Stimulated activated CD4-positive, alpha-beta T cell treated with anti-CD3 and anti-CD28 coated beads, Interleukin-15, amount 100 ng/mL, for 1 hour (primary cell): ENCODE measurements at places on chromosomes 2 and 18.

- DNase-seq: no peak
These were observed 258.8 kb downstream of the CYP26B1 start for GRCh38 chr2:71888751-71889445.

DNA sequence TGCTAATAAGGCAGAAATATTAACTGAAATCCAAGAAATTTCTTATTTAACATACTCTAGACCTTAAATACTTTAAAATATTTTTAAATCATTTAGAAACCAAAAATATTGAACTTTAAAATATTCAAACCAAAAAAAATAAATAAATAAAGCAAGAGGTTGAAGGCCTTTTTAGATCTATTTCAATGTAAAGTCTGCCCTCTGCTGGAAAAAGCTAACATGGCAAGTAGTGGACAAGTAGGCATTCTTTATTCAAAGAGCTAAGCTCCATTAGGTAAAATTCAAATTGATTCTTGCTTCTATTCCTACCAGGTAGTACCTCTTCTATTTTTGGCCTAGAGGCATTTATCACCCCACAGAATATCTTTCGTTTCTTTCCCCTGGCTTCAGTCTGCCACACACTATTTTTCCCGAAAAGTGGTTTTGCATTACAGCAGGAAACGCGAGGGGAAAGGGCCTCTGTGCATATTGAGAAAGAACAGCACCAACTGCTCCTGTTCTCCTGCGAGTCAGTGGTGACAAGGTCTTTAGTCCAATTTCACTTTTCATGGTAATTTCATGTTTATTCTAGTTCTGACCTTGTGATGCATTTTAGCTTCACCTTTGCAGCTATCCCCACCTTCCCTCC is 20.4 kb downstream of the IFIH1 start:
- DNase-seq: no peak

DNA sequence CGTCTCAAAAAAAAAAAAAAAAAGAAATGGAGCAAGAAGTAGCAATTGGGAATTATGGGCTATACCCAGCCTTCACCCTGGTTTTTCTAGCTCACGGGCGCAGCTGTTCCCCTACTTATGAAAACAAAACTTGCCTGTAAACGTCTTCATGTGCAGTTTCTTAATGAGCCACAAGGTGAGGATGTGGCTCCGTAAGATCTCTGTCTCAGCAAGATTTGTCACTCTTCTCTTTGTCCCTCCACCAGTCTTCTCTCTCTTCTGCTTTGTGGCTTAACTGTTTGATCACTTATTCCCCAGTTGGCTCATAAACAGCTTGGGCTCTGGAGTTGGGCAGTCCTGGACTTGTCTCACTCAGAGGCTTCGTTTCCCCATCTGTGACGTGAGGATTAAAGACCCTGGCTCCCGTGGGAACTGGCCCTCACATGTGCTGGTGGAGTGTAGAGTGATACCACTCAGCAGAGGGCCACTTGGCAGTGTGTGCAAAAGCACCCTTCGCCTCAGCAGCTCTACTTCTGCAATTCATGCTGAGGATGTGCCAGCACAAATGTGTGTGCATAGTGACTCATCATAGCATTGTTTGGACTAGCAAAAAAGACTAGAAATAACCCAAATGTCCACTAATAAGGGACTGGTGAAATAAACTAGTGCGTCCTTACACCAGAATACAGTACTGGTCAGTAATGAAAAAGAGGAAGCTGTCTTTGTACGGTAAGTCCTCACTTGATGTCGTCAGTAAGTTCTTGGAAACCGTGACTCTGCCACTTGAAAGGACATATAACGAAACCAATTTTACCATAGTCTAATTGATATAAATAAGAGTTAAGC is 8.7 kb downstream of the CEP68 start:
- DNase-seq: no peak

DNA sequence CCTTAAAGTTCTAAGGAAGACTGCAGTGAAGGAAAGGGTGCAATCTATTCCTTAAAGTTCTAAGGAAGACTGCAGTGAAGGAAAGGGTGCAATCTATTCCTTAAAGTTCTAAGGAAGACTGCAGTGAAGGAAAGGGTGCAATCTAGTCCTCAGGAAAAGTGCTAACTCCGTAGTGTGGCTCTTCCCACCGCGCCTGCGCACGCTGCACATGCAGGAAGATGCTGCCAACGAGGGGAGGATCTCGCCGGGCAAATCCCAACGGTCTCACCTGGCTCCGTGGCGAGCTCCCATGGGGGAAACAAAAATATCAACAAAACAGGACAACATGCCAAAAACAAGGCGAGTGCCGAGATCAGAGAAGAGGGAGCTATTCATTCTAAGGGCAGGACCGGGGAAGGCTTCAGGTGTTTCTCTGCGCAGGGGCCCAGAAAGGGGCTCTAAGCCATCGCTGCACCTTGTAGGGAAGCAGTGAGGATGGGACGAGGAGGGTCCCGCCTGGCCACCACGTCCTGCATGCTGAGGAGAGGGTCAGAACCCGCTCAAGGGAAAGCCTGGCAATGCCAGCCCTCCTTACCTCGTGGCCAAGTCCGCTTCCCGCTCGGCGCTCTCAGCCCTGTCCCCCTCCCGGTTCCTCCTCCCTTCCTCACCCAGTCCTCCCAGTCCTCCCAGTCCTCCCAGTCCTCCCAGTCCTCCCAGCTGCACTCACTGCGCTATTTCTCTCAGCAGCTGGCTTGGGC is 24.5 kb downstream of the TIMM21 start:
- no peak for DNase-seq

DNA sequence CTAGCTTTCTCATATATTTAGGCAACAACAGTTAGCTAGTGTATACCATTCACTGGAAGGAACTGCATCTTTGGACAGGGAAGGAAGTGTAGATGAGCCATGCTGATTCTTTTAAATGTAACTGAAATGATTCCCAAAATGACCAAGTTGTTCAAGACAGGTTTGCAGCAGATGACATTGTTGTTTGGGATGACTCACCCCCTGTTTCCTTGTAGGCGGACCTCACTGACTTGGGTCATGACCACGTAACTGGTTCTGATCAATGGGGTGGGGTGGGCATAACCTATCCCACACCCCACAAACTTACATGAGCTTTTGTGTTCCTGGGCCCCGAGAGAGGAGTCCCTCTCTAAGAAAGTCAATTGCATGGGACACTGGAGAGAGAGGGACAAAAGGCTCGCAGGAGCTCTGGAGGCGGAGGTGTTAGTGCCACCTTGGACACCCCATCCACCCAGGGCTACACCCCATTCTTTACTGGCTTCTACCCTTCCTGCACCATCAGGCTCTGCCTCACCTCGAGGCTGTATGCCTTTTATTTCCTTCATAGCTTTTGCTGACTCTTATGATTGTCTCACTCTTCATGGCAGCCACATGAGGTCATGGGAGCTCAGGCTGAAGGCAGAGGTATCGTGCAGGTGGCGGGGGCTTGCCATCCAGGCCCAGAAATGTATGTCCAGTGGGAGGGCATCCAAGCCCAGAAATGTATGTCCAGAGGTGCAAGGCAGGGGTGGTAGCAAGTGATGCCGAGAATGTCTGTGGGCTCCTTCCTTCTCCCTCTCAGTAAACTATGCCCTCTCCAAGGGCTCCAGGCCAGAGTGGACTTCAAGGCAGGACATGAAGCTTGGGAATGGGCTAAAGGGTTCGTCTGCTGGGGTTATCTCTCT is 108.0 kb downstream of the TWIST2 start:
- DNase-seq: no peak

DNA sequence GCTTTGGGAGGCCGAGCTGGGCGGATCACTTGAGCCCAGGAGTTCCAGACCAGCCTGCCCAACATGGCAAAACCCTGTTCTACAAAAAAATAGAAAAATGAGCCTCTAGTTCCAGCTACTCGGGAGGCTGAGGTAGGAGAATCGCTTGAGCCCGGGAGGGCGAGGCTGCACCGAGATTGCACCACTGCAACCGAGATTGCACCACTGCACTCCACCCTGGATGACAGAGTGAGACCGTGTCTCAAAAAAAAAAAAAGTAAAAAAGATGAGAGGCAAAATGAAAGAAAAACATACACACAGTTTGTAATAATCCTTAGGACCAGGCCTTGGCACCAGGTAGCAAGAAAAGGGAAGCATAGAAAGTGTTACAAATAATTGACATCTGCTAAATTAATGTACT is 22.0 kb downstream of the RBM43 start:
- DNase-seq: no peak

DNA sequence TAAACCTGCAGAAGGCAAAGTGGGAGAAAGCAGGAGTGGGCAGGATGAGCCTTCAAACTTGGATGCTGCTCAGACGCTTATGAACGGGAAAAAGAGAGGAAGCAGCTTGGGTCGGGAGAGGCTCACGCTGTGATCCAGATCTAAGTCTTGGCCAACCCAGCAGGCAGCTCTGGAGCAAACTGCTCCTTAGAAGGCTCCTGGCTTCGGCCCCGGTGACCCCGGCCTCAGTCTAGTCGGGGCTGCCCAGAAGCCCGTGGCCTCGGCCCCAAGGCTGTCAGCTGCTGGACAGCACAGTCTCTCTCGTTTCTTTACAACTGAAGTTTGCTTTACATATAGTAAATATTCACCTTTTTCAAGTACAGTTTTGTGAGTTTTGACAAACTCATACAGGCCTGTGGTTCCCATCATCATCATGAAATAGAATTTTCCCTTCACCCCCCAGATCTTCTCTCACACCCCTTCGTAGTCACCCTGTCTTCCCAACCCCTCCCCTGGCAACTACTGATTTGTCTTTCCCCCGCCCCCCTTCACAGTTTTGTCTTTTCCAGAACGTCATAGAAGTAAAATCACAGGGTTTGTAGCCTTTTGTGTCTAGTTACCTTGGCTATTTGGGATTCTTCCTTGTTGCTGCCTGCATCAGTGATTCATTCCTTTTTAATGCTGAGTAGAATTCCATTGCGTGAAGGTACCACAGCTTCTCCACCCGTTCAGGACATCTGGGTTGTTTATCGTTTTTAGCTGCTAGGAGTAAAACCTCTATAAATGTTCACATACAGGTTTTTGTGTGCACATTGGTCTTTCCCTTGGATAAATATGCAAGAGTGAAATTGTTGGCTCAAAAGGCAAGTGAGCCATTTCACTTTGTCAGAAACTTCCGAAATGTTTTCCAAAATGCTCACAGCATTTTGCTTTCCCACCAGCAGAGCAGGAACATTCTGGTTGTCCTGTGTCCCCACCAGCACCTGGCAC is 35.1 kb downstream of the MYO7B start:
- DNase-seq: no peak

GRCh38 chr2:218404351-218405085 is 4.8 kb downstream of the CTDSP1 start:
- DNase-seq: no peak

- DNase-seq: no peak
These were observed 39.2 kb upstream of the TTN start for GRCh38 chr2:178846458-178846802.

DNA sequence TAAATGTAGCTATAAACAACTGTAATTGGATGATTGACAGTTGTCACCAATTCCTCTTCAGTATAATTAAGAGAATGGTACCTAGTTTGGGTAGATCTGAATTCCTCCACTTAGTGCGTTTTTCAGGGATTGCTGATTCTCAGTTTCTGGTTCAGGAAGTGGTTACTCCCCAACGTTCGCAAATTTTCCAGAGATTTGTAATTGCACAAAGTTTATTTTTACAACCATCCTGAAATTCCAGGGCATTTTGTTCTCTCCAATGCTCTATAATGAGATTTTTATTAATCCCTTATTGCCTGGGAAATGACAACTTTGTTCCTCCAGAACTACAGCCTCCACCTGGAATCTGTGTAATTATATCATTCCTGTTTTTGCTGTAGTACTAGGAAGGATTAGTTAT is 710.6 kb upstream of the ZEB2 start:
- no peak for DNase-seq

DNA sequence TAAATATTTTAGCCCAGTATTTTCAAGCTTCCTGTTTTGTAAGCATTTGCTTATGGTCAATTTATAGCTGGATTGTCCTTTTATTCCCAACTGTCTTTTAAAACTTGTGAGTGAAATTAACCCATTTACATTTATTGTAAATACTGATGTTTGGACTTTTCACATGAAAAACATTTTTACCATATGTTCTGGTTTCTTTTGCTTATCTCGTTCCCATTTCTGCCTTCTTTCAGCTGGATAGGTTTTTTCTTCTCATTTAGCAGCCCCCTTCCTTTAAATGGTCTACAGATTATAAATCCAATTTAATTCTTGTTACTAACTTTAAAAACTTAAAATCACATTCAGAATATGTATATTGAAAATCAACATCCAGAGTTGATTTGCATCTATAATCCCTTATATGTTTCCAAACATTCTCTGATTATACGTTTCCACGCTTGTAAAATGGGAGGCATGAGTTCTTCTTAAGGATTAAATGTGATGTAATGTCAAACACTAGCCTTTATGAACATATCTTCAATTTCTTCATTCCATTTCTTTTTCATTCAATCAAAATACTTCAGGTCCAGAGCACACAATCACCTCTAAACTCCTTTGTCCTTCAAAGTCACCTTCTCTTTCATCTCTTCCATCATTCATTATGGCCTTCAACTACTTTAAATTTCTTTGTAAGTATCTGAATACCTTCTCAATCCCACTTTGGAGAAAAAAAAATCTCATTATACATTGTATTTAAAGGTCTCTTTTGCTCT is 1.1 kb upstream of the KDM3A start:
- DNase-seq: no peak

DNA sequence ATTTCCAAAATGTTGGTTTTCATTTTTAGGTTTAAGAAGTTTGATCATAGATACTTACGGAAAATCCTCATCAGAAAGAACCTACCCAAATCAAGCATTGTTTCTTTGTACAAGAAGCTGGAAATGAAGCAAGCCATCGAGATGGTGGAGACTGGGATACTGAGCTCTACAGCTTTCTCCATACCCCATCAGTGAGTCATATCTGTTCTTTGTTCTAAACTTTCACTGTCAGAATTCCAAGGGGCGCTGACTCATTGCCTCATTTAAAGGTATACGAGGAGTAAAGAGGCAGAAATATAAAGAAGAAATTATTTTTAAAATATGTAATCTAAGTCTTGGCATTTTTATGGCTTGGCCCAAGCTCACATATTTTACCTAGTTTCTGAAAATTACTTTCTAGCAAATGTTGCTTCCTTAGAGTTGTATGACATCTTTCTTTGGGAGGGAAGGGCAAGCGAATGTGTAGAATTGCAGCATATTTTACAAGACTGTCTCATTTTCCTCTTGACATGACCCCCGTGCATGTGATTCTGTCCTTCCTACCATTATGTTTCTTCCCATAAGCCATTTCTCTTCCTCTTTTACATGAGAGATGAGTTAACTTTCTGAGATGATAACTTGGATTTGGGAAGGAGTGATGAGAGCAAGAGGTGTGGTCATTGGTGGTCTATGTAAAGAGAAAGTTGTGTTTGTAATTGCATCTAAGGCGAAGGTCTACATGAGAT is 41.2 kb downstream of the SLC9A4 start:
- no peak for DNase-seq

GRCh38 chr2:179622112-179622511 is 239.3 kb downstream of the ZNF385B start:
- no peak for DNase-seq

DNA sequence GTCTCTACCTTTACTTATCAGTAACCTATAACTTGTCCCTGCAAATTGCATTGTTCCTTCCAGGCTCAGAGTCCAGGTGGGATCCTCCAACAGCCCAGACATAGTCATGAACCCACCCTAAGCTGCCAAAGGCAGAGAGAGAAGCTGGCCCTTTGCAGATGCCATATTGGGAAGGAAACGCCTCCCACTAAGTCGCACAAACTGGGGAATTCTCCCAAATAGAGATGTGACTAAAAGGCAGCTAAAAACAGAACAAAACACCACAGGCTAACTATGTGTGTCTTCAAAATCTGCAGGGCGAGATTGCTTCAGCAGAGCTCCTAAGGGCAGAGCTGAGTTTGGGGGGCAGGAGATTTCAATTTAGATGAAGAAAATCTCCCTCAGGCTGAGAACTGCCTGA is 38.5 kb upstream of the SIGLEC15 start:
- DNase-seq: no peak

GRCh38 chr2:212791569-212791968 is 253.0 kb upstream of the ERBB4 start:
- DNase-seq: no peak

- no peak for DNase-seq
These were observed 16.9 kb upstream of the ACKR3 start for GRCh38 chr2:236552581-236553363.
